ENCODE measurements at places on chromosomes 5 and 9. TPM values are rescaled to one million over a fixed set of nuclear protein-coding genes. Genes with fewer than 3 reads are reported as not detected.

MCIDAS gene
- not detected for polyA plus RNA-seq

PCDHB6 gene
- polyA plus RNA-seq: 0.42 TPM

PCDHGA7 gene
- 3.0 TPM for polyA plus RNA-seq

CTNND2 gene
- not detected for polyA plus RNA-seq

PKD2L2 gene
- not detected for polyA plus RNA-seq

RANBP17 gene
- polyA plus RNA-seq: 3.1 TPM

IFNK gene
- not detected for polyA plus RNA-seq

SLC6A7 gene
- polyA plus RNA-seq: not detected

PHF2 gene
- 9.5 TPM for polyA plus RNA-seq

GRCh38 chr9:87579781-87580541 is 82.3 kb downstream of the DAPK1 start:
- H3K36me3 ChIP-seq: no peaks in the 10 kb centered on the region
- H3K27ac ChIP-seq: no peak overlapping the region
- H3K4me3 ChIP-seq: no peak overlapping the region
- no peaks in the 10 kb centered on the region for H3K27me3 ChIP-seq

GRCh38 chr9:97978371-97979130 is 4.6 kb upstream of the ANP32B start:
- no peak overlapping the region for H3K27ac ChIP-seq
- DNase-seq: no peak
- no peak overlapping the region for H3K4me3 ChIP-seq
- no peaks in the 10 kb centered on the region for H3K36me3 ChIP-seq
- no peaks in the 10 kb centered on the region for H3K27me3 ChIP-seq

GRCh38 chr5:178328826-178329730 is 96.5 kb upstream of the PHYKPL start:
- no peak overlapping the region for H3K4me3 ChIP-seq
- H3K27ac ChIP-seq: no peak overlapping the region
- DNase-seq: no peak
- H3K4me1 ChIP-seq: no peaks in the 10 kb centered on the region
- no peaks in the 10 kb centered on the region for H3K36me3 ChIP-seq

GRCh38 chr9:121699571-121700164 is 48.2 kb downstream of the DAB2IP start:
- H3K27me3 ChIP-seq: no peaks in the 10 kb centered on the region
- H3K4me1 ChIP-seq: peaks cover 14% of the 10 kb centered on the region
- peak overlapping the region; percentile 65 for H3K4me3 ChIP-seq

GRCh38 chr5:59276917-59277372 is 616.6 kb downstream of the PDE4D start:
- peak; percentile 64 for DNase-seq
- no peak overlapping the region for H3K27ac ChIP-seq
- no peaks in the 10 kb centered on the region for H3K36me3 ChIP-seq
- no peak overlapping the region for H3K4me3 ChIP-seq

GRCh38 chr5:8135742-8136141 is 266.8 kb downstream of the MTRR start:
- H3K27me3 ChIP-seq: no peaks in the 10 kb centered on the region
- no peak overlapping the region for H3K4me3 ChIP-seq
- H3K4me1 ChIP-seq: no peaks in the 10 kb centered on the region
- no peak for DNase-seq
- H3K36me3 ChIP-seq: no peaks in the 10 kb centered on the region

DNA sequence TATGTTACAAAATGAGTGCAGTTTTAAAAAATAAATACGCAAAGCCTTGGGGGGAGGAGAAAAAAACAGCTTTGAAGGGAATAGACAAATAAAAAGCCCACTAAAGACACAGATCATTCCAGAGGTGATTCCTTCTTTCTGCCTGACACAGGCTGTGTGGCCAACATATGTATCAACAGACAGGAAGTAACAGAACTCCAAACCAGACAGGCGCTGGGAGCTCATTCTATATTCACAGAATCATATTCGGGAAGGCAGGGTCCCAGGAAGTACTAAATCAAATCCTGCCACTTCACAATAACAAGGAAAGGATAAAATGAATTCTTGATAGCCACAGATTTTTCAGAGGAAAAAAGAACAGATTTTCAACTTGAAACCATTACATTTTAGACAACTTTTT is 62.1 kb downstream of the SEMA5A start:
- H3K27ac ChIP-seq: peak overlapping the region; percentile 34
- peak; percentile 33 for DNase-seq
- H3K4me1 ChIP-seq: peaks cover 6% of the 10 kb centered on the region
- no peaks in the 10 kb centered on the region for H3K36me3 ChIP-seq
- no peaks in the 10 kb centered on the region for H3K27me3 ChIP-seq
- H3K4me3 ChIP-seq: no peak overlapping the region

GRCh38 chr9:83986195-83986594 is 5.6 kb downstream of the RMI1 start:
- no peak overlapping the region for H3K4me3 ChIP-seq
- H3K27ac ChIP-seq: no peak overlapping the region
